ENCODE measurements at places on chromosomes 5 and 9.

DNA sequence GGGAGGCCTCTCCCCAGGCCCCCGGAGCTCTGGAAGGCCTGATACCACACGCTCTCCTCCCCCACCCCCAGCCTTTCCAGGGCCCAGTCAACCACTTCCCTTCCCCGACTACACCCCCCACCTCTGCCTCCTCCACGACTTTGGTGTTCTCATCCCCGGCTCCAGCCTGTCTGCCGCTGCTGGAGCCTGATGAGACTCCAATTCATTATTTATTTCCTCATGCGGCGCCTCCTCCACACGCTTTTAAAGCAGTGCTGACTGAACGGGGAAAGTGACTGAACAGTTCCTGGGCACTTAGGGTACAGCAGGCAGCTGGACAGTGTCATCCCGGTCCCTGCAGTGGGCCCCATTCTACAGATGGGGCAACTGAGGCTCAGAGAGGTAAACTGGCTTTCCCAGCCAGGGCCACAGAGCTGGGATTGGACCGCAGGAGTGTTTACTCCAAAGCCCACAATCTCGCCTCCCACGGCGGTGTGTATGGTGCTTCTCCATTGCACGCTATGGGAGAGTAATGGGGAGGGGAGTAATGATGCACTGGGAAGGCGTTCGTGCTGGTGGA is 15.9 kb upstream of the RPL26L1 start:
- DNase-seq, result peak; percentile 68

DNA sequence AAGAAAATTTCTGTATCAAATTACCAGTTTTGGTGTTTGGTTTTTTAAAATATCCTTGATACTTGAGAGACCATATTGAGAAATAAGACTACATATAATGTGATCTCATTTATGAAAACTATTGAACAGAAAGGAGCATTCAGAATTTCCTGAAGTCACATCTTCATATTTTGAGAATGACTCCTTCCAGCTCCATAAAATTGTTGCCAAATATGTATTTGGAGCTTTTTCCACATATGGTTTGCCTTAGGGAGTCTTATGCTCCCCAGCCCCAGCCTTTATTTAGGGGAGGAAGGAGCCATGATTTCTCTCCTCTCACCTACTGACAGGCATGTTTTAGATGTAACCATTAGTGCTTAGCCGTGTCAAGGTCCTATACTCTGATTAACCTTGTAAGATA is 51.1 kb downstream of the GCNT1 start:
- peak; percentile 44 for DNase-seq

DNA sequence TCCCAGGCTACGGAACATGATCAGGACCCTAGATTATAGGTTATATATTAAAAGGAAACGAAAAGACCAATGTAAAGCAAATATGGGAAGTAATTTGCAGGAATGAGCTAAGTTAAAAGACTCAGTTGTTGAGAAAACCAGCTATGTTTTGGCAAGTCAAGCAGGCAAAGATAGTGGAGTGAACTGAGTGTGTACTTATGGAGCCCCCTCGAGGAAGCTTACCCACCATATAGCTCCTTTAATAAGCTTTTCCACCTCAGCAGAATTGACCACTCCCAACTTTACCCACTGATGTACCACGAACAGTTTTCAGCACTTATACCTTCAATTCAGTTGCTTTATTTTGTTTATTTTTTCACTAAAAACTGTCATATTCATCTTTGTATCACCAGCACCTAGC is 57.3 kb upstream of the PJA2 start:
- no peak for DNase-seq

- DNase-seq, result no peak
Observed at GRCh38 chr5:133128066-133128465, 76.3 kb downstream of the HSPA4 start.

- no peak for DNase-seq
Observed at GRCh38 chr9:133737774-133738639, at the start of gene SARDH. TSS of gene SARDH (minus strand) at chr9:133738352. CDS start at chr9:133734173, 4,179 bp downstream.

- no peak for DNase-seq
Observed at GRCh38 chr9:32706725-32707100, 71.2 kb upstream of the TAF1L start.

DNA sequence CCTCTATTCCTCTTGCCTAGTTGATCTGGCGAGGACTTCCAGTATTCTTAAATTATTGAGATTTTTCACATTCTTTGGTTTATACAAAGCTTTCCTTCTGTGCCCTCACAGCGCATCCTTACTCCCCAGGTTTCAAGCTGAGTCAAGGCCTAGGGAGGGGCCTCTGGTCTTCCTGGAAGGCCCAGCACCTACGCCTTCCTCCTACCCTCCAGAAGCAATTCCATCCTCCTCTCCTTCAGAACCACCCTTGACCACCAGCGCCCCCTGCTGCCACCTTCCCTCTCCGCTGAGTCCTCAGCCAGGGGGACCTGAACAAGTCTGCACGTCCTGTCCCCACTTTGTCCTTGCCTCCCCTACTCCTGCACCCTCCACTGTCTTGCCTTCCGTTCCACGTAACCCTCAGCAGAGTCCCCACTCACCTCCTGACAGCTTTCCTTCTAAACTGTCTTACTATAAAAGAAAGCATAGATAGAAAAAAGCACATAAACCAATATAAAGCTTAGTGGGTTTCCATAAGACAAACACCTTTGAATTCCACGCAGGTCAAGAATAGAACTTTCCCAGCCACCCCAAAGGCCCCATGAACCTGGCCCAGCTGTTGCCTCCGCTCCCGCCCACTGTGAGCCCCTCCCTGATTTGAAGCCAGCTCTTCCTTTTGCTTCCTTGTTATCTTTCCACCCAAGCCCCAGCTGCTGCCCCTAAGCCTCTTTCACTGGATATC is 63.0 kb upstream of the CTSL start:
- peak; percentile 23 for DNase-seq

GRCh38 chr5:58871648-58872242 is 288.9 kb downstream of the RAB3C start:
- peak; percentile 14 for DNase-seq

DNA sequence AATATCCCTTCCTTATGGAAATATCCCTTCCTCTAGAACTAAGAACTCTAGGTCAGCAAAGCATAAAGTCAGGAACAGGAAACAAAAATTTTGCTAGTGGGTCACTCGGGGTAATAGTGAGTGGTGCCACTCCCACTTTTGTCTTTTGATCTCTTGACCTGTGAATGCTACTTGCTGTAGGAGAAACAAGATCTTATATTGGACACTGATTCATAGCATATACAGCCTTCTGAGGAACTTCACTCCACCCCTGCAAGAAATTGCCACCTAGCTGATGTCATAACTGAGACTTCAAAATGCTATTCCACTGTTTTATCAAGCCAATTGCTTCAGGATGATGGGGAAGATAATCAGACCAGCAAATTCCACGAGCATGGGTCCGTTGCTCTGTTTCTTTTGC is 53.3 kb upstream of the PRSS3 start:
- DNase-seq, result no peak

- DNase-seq, result no peak
Observed at GRCh38 chr5:159241946-159242552, 21.0 kb upstream of the UBLCP1 start.

GRCh38 chr9:125649826-125650225 is 57.2 kb downstream of the MAPKAP1 start:
- DNase-seq, result no peak

DNA sequence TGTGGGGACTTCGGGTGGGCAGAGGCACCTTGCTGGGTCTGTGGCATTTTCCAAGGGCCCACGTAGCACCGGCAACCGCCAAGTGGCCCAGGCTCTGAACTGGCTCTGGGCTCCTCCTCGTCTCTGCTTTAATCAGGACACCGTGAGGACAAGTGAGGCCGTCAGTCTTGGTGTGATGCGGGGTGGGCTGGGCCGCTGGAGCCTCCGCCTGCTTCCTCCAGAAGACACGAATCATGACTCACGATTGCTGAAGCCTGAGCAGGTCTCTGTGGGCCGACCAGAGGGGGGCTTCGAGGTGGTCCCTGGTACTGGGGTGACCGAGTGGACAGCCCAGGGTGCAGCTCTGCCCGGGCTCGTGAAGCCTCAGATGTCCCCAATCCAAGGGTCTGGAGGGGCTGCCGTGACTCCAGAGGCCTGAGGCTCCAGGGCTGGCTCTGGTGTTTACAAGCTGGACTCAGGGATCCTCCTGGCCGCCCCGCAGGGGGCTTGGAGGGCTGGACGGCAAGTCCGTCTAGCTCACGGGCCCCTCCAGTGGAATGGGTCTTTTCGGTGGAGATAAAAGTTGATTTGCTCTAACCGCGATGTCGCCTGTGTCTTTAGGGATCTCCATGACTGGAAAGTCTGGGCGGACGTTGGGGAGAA is 5.8 kb downstream of the DPP7 start:
- no peak for DNase-seq

GRCh38 chr5:102691434-102691833 is 63.7 kb upstream of the PAM start:
- DNase-seq, result no peak

GRCh38 chr5:157603333-157604190 is 28.0 kb upstream of the ADAM19 start:
- peak; percentile 64 for DNase-seq

GRCh38 chr9:94014920-94015319 is 59.8 kb upstream of the BARX1 start:
- no peak for DNase-seq

DNA sequence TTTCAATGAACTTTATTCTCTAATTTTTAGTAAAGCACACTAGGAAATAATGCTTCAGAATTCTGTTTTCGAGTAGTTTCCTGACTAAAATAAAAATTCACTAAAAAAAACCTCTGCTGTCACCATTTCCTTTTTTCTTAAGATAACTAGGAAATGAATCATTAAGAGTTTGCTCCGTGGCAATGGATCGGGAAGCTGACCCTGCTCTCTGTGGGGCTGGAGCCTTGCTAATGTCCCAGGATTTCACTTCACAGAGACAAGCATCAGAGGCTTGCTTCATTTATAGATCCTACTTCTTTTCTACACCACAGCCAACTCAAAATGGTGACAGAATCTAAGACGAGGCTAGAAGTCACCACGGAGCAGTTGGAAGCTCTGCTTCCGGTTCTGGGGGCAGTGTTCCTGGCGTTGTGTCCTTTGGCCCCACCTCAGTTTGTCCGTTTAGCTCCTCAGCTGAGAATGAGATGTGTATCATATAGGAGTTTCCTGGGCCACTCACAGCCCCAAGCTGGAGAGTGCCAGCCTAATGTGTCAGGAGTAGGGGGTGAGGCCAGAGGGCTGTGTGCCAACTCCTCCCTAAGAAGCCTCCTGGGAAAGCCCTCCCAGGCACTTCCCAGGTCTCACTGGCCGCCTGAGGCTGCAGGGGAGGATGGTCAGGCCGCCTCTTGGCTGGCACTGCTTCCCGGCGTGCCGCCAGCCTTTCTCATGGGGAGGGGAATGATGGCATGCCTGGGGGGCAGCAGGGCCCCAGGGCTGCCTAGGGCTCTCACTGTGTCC is 19.6 kb downstream of the TENT4A start:
- peak; percentile 37 for DNase-seq

All from GM04504 (cell line).